ENCODE measurements at places on chromosomes 2 and 18.

DNA sequence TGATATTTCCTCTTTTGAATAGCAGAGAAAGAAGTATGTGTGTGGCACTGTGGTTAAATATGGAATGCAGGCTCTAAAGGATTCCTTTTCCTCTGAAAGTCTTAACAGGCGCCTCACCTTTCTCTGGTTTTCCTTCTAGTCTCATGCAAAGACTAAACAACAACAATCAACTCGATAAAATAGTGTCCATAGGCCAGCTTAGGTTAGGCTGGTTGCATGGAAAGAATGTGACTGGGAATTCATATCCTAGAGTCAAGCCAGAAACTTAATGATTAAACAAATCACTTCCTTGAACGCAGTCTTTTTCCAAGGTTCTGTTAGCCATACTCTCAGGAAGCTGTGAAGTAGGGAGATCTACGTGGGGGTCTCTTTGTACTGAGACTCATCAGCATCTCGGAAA, 800.8 kb upstream of the ID2 start:
- no peak for DNase-seq

DNA sequence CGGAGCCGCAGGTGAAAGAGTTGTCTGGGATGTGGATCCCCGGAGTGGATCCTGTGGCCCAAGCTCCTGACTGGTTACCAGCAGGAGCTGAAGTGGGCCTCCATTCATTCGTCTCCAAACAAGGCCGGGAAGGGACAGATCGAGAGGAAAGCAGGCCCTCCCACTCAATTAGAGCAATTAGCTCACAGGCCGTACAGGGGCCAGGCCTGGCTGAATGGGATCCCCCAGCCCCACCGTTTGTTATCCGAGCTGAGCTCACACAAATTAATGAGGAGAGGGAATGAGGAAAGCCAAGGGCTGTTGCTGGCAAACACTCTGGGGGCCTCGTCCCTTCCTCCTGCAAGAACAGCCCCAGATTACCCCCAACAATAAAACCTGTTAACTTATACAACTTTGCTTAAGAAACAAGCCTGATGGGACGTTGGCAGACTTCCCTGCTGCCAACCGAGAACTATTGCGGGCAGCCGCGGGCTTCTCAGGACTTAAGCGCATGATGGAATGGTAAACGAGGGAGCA, 338.0 kb downstream of the BCL11A start:
- no peak for DNase-seq

DNA sequence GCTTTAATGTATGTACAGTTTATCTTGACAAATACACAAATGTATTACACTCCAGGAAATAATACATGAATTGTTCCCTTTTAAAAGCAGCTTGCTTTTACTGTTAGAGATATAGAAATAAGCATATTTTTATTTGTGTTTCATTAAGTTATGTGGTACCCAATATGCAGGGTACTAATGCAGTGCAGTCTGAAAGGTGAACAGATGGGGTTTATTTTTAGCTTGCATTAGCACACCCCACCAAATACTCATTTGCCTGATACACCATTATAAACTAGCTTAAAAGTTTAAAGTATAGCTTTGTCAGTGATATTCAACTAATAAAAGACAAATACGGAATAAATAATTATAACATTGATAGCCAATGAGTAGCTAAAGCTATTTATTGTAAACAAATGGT, 394.7 kb upstream of the ZNF804A start:
- DNase-seq: no peak

- no peak for DNase-seq
Measured at GRCh38 chr2:177592945-177593344, 200.4 kb downstream of the AGPS start.

- no peak for DNase-seq
Measured at GRCh38 chr2:216596236-216596979, 36.8 kb upstream of the IGFBP2 start.

DNA sequence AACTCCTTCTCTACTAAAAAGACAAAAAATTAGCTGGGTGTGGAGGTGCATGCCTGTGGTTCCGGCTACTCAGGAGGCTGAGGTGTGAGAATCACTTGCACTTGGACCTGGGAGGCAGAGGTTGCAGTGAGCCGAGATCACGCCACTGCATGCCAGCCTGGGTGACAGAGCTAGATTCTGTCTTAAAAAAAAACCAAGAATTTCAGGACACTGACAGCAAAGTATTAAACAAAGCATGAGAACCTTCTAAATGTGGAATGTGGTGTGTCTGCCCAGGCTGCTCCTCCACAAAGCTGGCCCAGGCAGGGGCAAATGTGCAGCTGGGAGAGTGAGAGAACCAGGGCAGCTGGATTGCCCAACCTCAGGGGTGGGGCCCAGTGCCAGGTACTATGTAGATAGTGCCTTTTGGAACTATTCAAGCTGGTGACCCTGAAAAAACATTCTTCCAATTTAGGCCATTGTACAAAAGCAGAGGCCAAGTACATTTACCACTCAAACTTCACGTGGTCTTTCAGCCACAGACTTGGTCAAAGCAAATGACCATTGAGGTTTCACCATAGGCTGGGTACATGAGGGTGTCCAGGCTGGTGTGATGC, 6.7 kb upstream of the UGT1A5 start:
- no peak for DNase-seq

GRCh38 chr18:43277164-43277600, at the start of gene SYT4:
Gene SYT4, minus strand, starts transcription at chr18:43277490. Its CDS starts 209 bp downstream, at chr18:43277281.
- DNase-seq: no peak

DNA sequence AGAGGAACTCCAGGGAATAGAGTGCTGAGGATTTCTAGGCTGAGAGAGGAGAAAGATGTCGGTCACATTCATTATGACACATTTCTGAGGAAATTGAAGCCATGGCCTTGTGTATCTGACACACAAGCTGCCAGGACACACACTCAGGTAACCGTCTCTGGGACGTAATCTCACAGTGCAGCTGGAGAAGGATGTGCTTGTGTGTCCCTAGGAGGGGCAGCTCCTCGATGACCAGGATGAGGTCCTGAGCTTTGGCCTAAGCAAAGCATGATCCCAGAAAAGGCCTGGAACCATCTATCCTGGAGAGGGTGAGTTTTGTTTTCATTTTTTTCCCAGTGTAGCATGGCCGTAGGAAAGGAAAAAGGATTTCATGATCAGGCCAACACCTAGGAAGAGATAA, 102.2 kb downstream of the CAPN13 start:
- DNase-seq: no peak

GRCh38 chr2:159714247-159714930, 2.1 kb downstream of the MARCHF7 start:
- DNase-seq: no peak

DNA sequence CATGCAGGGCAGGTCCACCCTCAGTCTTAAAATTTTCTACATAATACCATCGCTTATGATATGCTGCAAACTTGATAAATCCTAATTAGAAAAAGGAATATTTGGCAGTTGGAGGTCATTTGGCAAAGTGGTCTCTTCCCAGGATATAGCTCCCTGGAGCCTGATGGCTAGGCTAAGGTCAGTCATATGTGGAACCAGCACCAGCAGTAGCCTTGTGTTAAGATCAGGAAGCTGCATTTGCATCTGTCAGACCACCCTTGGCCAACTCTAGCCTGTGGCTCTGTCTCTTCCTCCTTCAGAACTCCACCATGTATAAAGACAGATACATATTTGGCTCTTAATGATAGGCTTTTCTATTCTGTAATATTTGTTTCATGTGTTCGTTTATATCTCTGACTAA, 5.4 kb upstream of the HK2 start:
- no peak for DNase-seq

DNA sequence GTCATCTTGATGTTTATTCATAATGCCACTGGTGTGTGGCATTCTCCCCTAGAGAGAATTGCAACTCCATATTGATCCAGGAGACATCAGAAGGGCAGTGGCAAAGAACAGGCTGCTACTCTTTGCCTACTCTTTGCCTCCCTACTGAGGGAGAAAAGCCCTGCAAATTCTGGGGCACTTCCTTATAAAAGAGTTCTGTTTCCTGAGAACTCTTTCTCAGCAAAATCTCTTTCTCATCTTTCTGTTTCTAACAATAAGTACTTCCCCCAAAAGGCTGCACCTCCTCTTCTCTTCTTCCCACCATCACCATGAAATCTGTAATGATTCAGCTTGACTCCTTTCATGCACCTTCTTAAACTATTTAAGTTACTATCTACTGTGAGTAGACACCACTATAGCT, 270.3 kb downstream of the MREG start:
- DNase-seq: no peak

DNA sequence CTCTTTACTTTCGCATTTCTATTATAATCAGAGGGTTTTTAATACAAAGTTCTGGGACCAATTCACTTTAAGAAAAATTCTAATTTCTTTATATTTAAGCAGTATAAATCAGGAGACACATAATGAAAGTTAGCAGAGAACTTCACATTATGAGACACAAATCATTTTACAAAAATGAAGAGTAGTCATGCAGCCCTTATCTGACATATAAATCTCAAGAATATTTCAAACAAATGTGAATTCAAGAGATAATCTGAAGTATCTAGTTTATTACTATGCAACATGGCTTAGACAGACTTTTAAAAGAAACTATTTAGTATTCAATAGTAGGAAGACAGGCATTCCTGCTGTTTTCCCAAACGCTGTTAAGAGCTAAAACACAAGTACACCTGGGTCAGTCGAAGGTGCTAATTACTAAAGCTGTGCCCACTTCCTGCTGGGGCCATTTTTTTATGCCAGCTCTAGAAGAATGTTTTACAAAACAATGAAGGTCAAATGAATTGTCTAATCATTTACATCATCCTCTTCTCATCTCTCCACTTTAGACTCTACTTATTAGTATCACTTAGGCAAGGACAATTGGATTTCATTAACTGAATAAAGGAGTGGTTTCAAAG, 40.2 kb downstream of the CWC22 start:
- no peak for DNase-seq

- no peak for DNase-seq
Measured at GRCh38 chr2:118291251-118291880, 203.1 kb downstream of the INSIG2 start.

GRCh38 chr2:239978411-239978810, 46.7 kb downstream of the NDUFA10 start:
- DNase-seq: no peak

DNA sequence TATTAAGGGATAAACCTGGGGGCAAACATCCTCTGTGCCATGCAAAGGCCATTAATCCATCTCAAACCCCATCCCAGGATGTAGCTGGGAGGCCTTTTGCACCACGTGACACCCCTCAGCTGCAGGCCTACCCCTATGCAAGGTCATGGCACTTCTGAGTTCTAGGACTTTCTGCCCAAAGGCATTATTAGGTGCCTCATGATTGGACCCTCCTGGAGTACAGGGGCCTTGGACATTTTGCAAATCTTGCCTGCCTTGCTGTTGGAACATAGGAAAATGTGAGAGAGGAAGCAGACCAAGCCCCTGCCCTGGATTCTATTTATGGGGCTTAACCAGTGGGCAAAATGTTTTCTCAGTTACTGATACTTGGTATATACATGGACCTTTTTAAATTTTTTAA, 44.2 kb upstream of the NFU1 start:
- DNase-seq: no peak

- no peak for DNase-seq
Measured at GRCh38 chr2:8821276-8822217, 15.9 kb downstream of the KIDINS220 start.

- no peak for DNase-seq
Measured at GRCh38 chr2:209673811-209674210, 97.8 kb upstream of the UNC80 start.

DNA sequence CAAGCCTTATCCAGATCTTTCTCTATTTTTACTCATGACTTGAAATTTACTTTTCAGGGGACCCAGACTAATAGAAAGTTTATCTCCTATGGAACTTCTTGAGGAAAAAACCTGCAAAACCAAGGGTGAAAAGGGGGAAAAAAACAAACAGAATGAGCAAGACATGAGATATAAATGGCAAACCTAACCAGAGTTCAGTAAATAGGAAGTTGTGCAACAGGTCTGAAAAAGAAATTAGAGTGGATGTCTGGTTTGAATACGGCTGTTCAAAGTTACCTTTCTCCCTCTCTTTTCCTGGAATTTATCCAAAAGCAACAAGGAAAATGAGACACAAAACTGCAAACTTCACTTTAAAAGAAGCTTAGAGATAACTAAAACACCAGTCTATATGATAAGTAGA, 78.8 kb upstream of the TGFA start:
- DNase-seq: no peak

Measured in stimulated activated CD8-positive, alpha-beta memory T cell treated with anti-CD3 and anti-CD28 coated beads, Interleukin-4, amount 100 ng/mL, for 1 hour (primary cell).